ENCODE measurements at places on chromosomes 5 and 9. TPM values are rescaled to one million over a fixed set of nuclear protein-coding genes. Genes with fewer than 3 reads are reported as not detected.

GRCh38 chr5:41277476-41278245, 64.3 kb upstream of the C6 start:
- no peak for DNase-seq

DNA sequence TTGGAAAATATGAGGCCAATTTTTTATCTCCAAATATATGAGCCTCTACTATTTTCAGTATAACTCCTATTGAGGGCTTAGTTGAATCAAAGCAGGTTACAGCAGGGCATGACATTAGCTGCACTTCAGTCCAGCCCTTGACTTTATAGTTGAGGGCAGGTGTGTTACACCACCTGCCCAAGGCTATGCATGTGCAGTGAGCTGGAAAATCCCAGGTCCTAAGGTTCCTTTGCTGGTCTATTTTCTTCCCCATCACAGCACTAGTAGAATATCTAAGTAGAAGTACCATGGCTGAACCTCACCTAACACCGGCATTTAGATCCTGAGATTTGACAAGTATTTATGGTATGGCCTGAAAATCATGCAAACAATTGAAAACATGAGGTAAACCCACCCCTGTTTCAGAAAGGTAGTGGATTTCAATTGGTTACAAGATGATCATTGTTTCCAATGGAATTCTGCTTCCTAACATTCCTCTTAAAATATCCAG, 201.1 kb downstream of the SEMA5A start:
- DNase-seq = no peak

GRCh38 chr5:9947225-9947714, 302.4 kb downstream of the ATPSCKMT start:
- DNase-seq = no peak

DNA sequence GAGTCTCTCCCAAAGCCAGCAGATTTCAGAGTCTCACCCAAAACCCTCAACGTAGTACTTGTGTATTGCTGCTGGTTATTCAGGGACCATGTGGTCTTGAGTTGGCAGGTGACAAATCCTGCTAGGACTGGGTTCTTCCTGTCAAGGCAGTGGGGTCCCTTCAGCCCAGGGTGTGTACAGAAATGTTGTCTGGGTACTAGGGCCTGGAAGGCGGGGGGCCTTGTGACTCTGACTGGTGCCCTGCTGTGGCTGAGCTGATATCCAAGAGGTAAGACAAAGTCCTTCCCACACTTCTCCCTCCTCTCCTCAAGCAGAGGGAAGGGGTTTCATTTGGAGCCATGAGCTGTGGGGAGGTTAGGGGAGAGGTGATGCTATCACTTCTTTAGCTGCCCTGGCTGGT, 58.8 kb downstream of the GABRA6 start:
- no peak for DNase-seq

DNA sequence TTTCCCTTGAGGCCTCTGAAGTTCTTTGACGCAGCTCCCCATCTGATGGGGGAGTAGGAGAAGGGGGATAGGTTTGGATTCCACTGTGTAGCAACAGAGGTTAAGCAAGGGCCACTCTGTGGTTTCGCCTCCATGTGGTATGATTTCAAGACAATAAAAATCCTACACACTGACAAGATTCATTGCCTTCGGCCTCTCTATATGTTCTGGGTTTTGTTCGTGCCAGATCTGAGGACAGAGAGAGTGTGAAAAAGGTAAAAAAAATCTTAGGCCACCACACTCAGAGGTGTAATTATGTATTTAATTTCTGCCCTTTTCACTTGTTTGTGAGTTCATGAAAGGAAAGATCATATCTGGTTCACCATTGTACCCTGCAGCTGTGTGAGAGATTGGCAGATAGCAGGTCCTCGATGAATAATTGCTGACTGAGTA, 715.2 kb upstream of the ZNF608 start:
- no peak for DNase-seq

DNA sequence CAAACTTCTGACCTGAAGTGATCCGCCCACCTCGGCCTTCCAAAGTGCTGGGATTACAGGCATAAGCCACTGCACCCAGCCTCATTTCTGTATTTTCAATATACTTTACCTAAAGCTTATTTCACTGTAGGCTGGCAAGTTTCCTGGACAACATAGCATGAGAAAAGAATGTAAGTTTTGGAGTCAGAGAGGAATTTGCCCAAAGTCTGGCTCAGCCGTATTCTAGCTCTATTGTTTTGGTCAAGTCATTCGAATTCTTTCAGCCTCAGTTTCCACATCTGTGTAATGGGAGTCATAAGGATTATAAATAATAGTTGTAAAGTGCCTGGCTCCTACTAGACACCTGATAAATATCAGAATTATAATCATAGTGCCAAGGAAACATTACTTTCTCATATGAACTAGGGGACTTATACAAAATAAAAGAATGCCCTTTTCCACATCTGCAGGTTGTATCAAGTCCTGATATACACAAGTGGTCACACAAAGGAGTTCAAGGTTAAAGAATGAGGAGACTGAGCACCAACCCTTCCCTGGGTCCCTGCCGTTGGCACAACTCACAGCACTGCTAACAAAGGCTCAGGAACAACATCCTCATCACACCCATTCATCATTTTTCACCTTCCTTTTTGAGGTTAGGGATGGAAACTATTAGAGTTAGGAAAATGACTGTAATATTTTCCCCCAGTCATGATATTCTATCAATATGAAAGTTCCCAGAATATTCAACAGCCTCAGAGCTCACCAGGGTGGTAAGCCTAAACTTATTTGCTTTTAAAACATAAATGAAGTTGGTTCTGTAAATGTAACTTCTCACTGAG, 34.6 kb upstream of the RAI14 start:
- no peak for DNase-seq

DNA sequence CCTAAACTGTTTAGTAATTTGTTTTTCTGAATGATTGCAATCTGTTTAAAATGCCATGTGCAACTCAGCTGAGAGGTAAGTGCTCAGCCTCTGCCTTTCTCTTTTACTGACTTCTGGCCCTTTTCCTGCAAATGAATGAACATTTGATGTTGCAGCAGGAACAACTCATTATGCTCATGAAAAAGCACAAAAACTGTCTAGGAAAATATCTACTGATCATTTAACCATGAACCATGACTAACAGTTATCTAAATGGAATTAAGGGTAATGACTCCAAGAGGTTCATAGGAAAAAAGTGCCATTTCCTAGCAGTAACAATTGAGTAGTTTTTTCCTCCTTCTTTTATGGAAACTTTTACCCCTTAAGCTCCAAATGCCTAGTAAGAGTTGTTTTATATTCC, 70.6 kb upstream of the ANKH start:
- no peak for DNase-seq

DNA sequence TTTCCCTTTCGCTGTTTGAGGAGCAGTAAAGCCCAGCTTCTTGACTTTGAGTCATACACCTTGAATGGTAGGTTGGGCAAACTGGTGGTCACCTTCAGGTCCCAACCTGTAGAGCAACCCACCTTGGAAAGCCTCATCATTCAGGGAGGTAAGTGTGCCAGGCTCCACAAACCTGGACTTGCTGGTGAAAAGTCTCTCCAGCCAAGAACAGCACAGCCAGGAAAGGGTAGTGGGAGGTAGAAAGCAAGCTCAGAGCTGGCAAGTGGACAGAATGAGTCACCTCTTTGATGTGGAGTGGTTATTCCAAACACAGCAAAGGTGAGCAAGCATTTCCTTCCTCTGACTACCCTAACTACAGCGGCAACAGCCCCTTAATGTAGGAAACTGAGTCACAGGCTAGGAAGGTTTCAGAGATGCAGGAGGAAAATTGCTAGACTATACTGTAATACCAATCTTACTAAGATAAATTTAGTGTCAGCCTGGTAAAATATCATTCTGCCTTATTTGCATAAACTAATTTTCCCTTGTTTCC, 117.5 kb upstream of the MTAP start:
- no peak for DNase-seq

- no peak for DNase-seq
Observed at GRCh38 chr5:155898284-155898683, 428.7 kb upstream of the SGCD start.

- no peak for DNase-seq
Observed at GRCh38 chr9:133986774-133987445, 5.2 kb downstream of the VAV2 start.

GRCh38 chr9:6930827-6931226, 173.1 kb downstream of the KDM4C start:
- no peak for DNase-seq

DNA sequence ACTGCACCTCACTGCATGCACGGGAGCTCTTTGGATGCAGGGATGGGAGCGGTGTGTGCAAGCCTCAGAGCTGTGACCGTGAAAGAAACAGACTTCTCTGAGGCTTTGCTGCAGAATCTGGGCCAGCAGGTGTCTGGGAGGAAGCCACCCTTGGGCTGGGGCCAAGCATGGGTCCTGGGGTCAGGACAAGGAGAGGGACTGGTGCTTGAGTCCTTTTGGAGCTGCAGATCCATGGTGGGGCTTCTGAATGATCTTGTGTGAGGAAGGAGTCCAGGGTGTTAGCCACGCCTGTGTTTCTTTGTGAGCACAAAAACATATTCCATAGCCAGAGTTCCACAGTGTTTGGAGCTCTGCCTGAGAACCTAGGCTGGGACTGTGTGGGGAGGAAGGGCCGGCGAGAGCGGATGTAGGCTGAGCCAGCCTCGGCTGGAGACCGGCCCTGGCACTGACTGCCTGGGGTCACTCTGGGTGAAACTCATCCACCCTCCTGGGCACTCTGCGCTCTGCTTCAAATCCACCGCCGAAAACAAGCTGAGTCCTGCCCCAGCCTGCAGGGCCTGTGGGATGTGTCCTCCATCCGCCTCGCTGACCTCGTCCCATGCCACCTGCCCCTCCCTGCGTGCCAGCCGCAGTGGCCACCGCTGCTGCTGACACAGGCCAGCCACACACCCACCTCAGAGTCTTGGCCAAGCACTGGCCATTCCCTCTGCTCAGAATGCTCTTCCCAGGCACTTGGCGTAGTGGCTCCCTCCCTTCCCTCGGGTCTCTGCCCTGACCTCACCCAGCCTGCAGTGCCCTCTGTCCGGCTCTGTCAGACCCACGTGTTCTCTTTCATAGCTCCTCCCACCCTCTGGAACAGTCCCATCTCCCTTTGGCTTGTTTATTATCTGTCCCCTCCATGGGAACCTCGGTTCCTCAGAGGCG, 26.7 kb downstream of the ERGIC1 start:
- no peak for DNase-seq

- no peak for DNase-seq
Observed at GRCh38 chr9:81002242-81002641, 687.1 kb downstream of the TLE1 start.

DNA sequence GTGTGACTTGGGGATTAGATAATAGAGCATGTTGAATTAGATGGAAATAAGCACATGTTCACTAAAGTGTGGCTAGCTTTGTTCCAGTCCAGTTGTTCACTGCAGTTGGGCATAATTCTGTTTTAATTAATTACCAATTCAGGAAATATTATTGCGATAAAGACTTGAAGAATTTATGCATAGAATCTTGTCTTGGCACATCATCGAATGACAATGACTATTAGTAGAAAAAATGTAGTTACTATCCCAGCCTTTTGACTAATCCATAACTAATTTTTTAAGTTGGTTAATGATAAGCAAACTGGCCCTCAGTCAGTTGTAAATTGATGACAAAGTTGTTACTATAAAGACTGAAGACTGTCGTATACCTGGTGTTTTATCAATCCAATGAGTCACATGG, 10.5 kb downstream of the LNPEP start:
- no peak for DNase-seq

DNA sequence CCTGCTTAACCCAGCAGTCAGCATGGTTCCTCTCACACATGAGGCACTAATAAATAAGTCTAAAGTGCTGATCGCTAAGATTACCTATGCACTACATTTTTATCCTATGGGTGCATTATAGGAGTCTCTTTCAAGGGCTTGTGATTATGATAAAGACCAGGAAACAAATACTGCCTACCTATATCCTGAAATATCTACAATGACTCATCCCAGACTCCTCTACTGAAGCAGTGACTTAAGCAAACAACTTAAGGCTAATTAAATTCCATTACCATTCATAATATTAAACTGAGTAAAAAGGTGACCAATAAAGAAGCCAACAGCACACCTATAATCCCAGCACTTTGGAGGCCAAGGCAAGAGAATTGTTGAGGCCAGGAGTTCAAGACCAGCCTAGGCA, 338.4 kb downstream of the DNAH5 start:
- DNase-seq = no peak

DNA sequence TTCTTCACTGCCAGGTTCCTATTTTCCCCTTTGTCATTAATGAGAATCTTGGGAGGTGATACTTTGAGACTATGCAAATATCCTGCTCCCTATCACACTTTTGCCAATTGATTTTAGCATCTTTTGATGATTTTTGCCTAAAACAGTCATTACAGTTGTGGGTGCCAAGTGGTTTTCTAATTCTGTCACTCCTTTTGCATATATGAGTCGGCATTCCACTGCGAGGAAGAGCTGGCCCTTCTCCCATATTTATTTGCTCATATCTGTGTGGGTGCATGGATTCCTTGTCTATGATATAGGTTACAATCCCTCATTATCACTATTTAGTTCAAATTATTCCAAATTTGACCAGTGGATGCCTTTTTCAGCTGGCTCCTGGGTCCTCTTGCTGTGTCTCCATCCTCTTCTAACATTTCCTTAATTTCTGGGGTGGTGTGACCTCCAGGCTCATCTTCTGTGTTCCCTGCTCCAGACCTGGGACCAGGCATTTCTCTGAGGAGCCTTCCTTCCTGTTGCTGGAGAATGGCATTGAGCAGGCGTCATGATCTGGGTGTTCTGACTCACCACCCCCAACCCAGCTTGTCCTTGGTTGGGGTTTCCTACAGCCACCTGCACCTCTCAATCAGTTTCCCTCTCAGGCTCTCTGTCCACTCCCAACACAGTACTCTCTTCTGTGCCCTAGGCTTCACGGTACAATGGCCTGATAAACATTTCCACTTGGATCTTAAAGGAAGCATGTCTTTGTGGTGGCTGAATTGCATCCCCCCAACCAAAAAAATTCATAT, 106.7 kb downstream of the NXNL2 start:
- DNase-seq = no peak

- DNase-seq = no peak
Observed at GRCh38 chr5:124515497-124516245, 230.8 kb downstream of the ZNF608 start.

GRCh38 chr5:31853398-31854135, 214.6 kb downstream of the PDZD2 start:
- DNase-seq = no peak

GRCh38 chr5:171422902-171423663, 3.6 kb downstream of the FGF18 start:
- DNase-seq = no peak

The TGFBR1 gene
- total RNA-seq = 58.5 TPM

The FBN2 gene
- total RNA-seq = not detected

The F12 gene
- total RNA-seq = 1.6 TPM

The MSMP gene
- total RNA-seq = not detected

The IL11RA gene
- total RNA-seq = 51.5 TPM

The IL13 gene
- total RNA-seq = 32.9 TPM

The ORM2 gene
- total RNA-seq = not detected

The MGAT4B gene
- 94.8 TPM for total RNA-seq

The INSL4 gene
- total RNA-seq = not detected

The FOXD4L4 gene
- total RNA-seq = 0.13 TPM
